ENCODE measurements at places on chromosomes 7 and 10.

DNA sequence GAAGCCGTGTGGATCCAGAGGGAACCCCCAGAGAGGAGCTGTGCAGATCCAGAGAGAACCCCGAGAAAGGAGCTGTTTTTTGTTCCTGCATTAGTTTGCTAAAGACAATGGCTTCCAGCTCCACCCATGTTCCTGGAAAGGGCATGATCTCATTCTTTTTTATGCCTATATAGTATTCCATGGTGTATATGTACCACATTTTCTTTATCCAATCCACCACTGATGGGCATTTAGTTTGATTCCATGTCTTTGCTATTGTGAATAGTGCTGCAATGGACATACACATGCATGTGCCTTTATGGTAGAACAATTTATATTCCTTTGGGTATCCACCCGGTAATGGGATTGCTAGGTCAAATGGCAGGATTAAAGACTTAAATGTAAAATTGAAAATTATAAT, 95.4 kb upstream of the RHEB start:
- no peak for DNase-seq

GRCh38 chr7:111025006-111025405, 65.9 kb upstream of the LRRN3 start:
- DNase-seq = no peak

GRCh38 chr10:132115732-132116131, 50.0 kb downstream of the JAKMIP3 start:
- DNase-seq = peak; percentile 33

DNA sequence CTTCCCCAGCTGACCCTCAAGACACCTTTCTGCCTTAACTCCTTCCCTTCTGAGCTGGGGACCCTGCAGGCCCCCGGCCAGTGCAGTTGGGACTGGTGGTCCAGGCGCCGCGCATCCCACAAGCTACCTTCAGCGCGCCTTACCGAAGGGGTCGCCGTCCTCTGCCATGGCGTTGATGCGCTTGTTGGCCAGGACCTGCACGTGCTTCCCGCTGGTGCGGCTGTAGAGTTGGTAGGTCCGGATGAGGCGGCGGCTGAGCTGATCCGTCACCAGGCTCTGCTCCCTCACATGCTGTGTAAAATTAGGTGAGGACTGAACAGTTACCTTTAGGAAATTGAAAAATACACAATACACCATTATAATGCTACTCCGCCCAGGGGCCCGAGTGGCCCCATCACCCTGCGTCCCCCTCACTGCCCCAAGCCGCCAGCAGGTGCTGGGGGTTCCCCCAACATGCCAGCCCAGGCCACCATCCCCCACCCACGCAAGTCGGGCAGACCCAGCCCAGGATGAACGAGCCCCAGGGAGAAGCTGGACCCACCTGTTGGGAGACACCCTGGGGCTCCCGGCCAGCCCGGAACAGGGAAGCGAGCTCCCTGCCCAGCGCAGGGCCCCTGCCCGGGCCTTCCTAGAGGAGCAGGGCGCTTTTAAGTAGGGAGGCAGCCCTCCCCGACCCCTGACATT, 1.2 kb downstream of the FGF8 start:
- peak; percentile 67 for DNase-seq

GRCh38 chr10:112307358-112308124, 24.3 kb downstream of the TECTB start:
- peak; percentile 74 for DNase-seq

- DNase-seq = peak; percentile 55
These were observed 20.6 kb upstream of the HOXA13 start for GRCh38 chr7:27220440-27220955.

All from upper lobe of right lung (tissue), 1 donor.